ENCODE measurements at places on chromosomes 5 and 9.

DNA sequence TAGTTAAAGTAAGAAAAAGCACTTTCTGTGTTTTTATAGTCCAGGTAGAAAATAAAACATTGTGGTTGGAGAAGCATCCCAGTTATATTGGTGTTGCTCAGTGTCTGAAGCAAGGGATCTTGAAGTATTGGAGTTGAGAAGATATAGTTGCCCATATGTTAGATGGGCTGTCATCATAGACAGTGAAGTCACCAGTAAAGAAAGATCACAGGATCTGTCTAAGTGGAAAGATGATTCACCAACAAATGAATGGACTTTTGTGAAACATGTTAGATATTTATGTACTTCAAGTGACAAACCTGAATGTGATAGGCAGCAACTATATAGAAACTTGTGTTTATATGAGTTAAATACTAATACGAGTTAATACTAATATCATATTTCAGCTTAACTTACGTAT is 11.7 kb downstream of the OGN start:
- no peak for DNase-seq

- DNase-seq: no peak
Observed at GRCh38 chr9:107727086-107727780, 237.7 kb upstream of the KLF4 start.

DNA sequence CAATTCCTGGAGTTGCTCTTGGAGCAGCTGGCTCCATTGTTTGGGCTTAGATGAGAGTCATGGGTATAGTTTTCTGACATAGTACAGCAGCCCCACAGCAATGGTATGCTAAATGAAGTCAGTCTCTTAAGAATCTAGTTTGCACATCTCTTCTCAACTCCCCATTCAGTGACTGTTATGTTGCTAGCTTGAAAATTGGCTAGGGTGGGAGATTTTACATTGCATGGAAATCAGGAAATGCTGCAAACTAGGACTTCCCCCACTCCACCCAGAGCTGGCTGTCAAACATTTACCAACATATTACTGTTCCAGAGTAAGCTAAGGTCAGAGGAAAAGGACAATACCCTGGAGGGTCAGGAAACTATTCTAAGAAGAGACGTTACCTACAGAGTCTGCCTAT is 17.6 kb upstream of the FCHO2 start:
- no peak for DNase-seq

DNA sequence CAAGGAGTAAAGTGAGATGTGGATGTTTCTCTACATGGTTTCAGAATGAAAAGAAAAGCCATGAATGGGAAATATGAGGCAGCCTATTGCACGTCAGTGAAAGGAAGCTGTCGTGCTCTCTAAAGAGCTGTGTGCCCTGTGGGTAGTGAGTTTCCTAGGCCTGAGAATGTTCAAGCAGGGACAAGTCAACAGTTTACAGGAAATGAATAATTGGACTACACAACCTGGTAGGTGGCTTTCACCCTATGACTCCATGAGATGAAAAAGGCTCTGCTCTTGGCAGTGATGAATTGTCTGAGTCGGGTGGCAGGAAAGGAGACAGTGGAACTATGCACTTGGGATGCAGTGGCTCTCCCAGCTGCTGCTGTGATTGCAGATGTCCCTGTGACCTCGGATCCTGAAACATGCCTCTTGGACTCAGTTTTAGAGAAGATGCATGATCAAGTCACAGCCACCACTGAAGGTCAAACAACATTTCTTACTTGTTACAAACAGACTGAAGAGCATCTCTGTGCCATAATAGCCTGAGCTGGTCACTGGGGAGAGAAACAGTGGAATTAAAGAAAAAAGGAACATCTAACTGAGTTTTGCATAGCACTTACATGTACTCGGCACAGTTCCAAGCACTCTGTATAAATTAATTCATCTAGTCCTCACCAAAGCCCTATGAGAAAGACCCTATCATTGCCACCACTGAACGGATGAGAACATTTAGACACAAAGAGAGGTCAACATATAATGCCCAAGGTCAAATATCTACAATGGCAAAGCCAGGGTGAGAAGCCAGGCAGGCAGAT is 293.7 kb downstream of the SPOCK1 start:
- no peak for DNase-seq

DNA sequence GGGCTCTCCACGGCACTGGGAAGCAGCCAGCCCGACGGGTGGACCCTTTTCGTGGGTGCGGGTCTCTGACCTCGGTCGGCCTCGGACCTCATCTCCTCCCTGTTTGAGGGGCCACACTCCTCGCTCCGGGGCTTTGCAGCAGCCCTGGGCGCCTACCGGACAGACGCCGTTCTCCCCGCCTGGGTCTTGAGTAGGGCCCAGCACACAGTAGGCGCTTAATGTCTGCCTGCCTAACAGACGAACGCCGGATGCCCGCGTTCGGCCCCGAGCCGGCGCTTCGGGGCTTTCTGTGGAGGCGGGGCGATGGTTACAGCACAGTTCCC is 842 bp upstream of the GTF3C5 start:
- DNase-seq: no peak

GRCh38 chr9:137156567-137157375 is 13.1 kb downstream of the LRRC26 start:
- no peak for DNase-seq

DNA sequence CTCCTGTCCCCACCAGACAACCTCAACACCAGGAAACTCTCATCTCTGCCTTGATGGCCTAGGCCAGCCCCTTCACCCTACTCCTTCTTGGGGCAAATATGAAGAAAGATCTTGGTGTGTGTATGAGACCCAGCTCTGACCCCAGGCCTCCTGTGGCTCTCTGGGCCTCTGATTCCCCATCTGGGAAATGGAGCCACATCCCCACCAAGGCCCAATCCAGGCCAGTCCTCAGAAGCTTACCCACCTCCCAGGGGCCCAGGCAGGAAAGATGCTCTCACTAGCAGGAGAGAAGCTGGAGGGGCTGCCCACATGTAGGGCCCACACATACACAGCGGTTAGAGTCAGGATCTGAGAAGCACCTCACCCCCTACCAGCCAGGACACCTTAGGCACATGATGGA is 38.9 kb downstream of the BICD2 start:
- no peak for DNase-seq

- DNase-seq: no peak
Observed at GRCh38 chr9:115137526-115137925, 19.6 kb upstream of the TNC start.

- no peak for DNase-seq
Observed at GRCh38 chr9:134605966-134606357, 35.6 kb upstream of the COL5A1 start.

DNA sequence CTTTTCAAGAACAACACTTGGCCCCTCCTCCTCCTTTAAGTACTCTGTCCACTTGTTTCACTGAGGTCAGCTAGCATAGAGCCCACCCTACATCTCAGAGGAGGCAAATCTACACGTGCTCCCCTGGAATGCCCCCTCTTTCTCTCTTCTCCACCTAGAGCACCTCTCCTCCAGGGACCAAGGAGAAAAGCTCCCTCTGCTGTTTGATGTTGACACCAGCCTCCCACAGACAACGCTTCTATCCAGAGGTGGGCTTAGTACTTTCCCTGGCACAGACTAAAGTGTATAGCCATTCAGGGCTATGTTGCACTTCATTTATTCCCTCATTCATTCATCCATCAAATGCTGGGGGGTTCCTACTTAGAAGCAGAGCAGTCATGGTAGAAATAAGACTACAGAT is 68.2 kb upstream of the TAF1L start:
- no peak for DNase-seq

GRCh38 chr5:110169461-110169860 is 479.7 kb downstream of the MAN2A1 start:
- DNase-seq: peak; percentile 59

- no peak for DNase-seq
Observed at GRCh38 chr5:137570070-137570469, 70.9 kb upstream of the SPOCK1 start.

GRCh38 chr5:38143384-38143783 is 115.0 kb upstream of the EGFLAM start:
- DNase-seq: no peak

GRCh38 chr5:95878417-95879323 is 56.1 kb upstream of the GLRX start:
- no peak for DNase-seq

DNA sequence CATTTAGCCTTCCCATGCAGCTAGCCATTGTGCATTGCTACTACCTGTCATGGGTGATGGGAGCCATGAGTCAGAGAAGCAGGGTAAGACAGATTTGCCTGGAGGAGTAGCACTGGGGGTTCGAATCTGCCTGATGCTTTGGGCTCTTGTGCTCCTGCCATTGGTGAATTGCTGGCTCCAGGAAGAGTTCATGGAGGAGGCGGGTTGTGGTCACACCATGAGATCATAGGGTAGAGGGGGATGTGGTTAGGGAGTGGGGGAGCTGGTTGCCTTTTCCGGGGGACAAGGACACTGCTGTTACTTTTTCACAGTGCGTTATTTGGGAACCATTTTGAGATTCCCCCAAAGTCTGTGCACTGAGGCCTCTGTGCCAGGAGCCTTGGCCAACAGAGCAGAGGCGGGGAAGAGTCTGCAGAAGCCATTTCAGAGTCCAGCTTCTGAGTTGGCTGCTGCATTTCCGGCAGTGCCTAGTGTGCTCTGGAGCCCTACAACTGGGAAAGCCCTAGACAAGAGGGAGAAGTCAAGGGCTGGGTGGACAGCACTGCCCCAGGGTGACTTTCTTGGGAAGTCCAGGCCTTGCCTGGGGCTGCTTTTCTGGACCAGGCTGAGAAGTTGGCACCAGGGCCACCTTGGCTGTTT is 6.2 kb downstream of the ANGPTL2 start:
- DNase-seq: no peak

- no peak for DNase-seq
Observed at GRCh38 chr9:2570615-2571479, 50.7 kb upstream of the VLDLR start.

DNA sequence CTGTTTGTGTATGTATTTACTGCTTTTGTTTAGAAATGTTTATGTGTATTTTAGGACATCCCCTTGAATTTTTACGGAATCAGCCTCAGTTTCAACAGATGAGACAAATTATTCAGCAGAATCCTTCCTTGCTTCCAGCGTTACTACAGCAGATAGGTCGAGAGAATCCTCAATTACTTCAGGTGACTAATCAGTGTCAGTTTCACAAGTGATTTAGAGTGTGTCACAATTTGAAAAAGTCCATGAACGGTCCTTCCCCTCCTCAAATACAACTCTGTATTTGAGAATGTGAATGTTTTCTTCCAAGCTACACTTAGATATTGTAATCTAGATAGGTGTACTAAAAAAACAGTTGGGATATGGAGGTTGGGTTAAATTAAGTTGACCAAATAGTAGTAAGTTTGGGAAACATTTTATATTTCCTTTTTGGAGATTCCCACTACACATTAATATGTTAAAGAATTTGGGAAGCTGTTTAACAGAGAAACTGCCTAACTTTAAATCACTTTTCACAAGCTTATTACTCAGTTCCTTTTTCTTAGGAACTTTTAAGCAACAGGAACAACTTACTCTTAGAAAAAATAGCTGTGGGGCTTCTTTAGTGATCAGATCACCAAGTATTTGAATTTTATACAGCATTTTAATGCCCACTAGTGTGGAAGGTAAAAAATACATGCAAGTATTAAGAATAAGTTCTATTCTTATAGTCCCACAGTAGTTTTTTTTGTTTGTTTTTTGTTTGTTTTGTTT is 40.9 kb downstream of the RAD23B start:
- DNase-seq: no peak
